ENCODE measurements at places on chromosomes 5 and 9.

DNA sequence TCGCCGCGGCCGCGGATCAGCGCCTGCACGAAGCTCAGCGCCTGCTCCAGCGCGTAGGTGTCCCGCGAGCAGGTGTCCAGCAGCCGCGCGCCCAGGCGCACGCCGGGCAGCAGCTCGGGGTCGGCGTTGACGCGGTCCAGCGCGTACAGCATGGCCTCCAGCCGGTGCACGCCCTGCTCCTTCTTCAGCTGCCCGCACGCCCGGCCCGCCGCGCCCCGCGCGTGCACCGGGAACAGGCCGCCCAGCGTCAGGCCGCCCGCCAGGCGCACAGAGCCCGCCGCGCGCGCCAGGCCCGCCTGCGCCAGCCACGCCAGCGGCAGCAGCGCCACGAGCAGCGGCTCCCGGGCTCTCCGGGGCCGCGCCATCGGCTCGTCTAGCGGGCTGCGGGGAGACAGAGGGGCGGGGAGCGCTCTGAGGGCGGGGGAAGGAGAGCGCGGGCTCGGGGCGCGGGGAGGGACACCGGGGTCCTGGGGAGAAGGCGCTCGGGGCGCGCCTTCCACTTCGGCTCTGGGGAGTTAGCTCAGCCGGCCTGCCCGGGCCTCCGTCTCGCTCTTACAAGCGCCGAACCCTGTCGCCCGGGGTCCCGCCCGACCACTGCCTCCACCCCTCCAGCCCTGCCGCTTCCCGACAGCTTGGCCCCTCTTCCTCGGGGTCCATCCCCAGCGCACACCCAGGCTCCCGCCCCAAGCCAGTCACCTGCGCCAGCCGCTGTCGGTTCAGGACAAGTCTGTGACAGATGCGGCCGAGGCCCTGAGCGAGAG is at the start of gene GRM6:
Gene GRM6, minus strand, starts transcription at position 741 of the 761 bp plus-strand sequence. Its CDS starts 376 bp downstream, at position 365.
- no peak for DNase-seq

GRCh38 chr5:127026166-127026565 is 4.2 kb downstream of the MARCHF3 start:
- DNase-seq, result no peak

GRCh38 chr9:91354881-91355280 is 6.8 kb downstream of the AUH start:
- DNase-seq, result no peak

- no peak for DNase-seq
Measured at GRCh38 chr5:137856916-137857862, 10.5 kb upstream of the MYOT start.

- no peak for DNase-seq
Measured at GRCh38 chr5:180287404-180287803, 4.5 kb downstream of the MAPK9 start.

DNA sequence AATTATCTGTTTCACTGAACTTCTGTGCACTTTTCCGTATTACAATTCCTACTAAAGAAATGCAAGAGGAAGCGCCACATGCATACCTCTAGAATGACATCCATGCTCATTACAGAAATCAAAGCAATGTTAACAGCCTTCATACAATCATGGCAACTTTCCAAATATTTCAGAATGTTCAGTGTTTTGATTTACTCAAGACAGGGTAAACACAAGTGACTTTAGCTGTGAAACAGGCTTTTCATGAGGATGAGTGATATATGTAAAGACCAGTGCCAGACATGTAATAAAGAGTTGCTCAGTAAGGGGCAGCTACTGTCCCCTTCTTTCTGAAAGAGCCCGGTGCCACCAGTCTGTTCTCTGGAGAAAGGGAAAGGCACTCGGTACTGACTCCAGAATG is 4.7 kb downstream of the BOD1 start:
- DNase-seq, result no peak

GRCh38 chr5:74927336-74927735 is 61.1 kb upstream of the FAM169A start:
- no peak for DNase-seq

DNA sequence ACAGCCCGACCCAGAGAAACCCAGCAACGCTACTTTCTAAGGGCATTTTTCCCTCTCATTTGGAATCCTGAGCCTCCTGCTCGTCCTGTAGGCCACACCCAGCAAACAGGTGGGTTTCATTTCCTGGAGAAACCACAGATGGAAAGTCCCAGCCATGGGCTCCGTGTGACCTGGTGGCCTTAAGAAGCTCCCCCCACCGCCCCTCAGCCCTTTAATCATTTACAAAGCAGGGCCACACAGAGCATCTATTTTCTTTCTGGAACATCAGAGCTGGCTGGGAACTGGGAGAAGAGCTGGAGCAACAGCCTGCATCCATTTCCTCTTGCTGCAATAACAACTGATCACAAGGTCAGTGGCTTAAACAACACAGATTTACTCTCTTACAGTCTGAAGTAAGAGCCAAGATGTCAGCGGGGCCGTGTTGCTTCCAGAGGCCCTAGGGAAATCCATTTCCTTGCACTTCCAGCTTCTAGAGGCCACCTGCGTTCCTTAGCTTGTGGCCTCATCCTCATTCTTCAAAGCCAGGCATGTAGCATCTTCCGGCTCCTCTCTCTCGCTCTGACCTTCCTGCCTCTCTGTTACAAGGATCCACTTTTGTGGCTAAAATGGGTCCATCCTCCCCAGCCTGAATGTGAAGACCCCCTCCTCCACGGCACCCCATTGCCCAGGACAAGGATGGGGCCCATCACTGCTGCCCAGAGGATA is 40.5 kb downstream of the C9orf50 start:
- no peak for DNase-seq

DNA sequence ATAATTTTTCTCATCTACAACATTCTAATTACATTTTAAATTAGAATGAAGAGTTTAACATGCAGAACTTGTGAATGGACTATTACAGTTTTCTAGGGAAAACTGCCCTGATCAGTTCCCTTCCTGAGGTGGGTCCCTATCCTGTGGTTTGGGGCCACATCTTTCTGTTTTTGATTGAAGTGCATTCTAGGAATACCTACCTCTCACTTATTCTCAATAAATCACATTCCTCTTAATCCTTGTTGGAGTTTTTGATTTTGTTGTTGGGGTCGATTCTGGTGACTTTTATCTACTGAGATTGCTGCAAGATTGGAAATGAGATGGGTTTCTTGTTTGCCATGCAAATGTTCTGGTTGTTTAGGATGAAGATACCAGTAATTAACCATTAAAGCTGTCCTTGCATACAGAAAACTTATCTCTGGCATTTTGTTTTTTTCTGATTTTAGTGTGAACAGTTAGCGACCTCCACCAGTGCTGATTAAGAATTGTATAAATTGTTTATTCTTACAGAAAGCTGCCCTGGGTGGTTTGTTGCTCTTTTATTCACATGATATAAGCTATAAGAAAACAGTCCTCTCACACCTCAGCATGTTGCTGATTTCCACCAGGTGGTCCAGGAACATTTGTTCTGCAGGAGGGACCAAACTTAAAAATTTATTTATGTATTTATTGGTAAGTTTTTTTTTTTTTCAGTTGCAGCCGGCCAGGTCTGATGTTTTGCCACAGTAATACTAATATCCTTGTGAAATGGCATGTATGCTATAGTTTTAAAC is 269.9 kb downstream of the FANCC start:
- DNase-seq, result no peak

DNA sequence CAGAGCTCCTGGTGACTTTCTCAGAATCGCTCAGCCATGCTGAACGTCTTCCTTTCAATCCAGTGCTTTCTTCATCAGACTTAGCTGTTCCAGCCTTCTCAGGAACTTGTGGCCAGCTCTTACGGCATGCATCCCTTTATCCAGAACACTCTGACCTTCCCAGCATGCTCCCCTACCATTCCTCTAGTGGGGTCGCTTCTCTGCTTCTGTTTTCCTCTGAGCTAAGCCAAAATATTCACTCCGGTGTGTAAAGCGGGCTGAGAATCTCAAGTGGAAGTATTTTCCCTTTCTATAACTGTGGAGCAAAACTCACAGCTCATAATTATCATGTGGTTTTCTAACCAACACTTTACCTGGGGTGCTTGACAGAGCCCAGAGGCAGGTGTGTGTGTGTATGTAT is 6.2 kb downstream of the DCANP1 start:
- no peak for DNase-seq

DNA sequence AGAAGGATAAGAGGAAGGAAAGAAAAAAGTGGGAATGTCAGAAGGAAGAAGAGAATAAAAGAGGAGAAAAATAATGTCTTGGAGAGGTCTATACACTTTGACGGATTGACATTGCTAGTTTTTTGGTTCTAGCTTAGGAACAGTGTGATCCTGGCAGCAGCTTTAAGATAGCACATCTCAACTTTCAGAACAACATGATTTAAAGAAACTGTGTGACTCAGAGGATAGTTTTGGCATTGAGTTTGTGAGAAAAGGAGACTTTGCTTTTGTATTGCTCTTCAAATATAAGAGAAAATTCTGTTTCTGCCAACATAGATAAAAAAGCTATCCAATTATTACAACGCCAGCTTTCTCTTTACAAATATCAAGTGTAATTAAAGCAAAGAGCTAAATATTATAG is 260.7 kb upstream of the ARRDC3 start:
- no peak for DNase-seq

DNA sequence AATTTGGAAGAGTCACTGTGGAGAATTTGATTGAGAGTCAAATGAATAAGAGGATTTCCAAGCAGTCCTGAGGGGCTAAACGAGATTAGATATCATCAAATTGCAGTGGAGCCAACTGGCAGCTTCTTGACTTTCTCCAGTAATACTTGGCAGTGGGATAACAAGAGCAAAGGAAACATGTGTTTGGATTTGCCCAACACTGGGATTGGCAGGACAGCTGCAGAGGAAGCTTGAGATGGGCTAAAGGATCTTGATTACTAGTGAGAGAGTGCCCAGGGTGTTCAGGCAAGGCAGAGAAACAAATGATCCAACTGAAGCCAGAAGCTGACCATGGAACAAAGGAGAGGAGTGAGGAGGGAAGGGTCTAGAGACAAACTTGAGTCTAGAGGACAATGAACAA is 356.0 kb upstream of the ISL1 start:
- DNase-seq, result no peak

DNA sequence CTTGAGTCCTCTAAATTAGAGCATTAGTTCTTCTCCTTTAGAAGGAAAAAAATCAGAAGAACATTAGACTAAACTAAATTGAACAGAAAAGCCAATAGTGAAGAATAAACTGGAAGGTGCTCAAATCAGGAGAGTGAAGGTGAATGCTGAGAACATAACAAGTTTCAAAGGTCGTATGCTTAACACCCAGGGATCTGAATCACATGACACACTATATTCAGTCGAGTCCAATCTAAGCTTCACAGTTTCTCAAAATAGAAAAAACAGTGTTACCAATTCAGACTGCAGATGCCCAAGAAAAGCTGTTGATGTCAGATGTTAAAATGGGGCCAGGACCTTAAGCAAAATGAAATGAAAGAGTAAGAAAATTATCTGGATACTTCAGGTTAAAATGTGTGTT is 614.5 kb downstream of the EFNA5 start:
- DNase-seq, result no peak

GRCh38 chr5:80676706-80677105 is 21.9 kb upstream of the DHFR start:
- DNase-seq, result no peak

DNA sequence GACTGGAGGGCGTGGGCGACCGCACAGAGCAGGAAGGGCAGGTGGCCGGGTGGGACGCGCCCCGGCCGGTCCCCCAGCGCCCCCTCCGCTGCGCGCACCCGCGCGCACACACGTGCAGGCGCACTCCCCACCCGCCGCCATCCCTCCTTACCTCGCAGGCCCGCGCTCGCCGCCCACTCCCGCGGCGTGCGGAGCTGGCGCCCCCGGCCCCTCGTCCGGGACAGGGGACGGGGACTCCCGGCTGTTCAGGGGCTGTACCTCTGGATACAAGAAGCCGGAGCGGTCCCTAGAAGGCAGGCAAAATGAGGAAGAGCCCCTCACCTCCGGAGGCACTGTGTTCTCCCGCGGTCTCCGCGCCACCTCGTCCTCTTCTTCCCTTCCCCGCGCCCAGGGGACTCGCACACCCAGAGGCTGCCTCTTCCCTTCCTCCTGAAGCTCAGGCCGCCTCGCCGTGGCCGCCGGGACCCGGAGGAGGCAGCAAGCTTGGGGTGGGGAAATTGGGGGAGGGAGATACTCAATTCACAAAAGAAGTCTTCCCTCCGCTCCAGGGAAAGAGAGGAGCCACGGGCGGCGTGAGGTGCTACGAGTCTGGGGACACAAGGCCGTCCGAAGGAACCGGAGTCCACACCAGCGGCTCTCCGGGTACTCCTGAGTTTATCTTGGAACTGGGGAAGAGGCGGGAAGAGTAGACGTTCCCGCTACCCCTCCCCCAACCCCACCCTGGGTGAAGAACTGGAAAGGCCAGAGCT is 1.4 kb upstream of the GABRB2 start:
- DNase-seq, result no peak

DNA sequence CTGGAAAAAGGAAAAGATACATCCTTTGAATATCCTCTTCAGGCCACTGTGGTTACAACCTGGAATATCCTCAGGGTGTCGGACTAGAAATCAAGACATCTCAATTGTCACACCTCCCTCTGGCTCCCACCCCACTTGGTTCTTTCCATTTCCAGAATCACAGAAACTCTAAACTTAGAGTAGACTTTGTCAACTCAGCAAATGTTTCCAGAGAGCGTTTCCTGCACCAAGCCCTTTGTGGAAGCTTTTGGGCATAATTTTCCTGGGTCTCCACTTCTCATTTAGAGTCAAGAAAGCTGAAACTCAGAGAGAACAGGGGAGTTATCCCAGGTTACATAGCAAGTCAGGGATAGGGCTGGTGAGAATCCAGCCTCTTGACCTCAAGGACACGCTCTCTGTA is 108.8 kb downstream of the ASTN2 start:
- DNase-seq, result no peak

GRCh38 chr5:137356127-137356526 is 143.0 kb downstream of the SPOCK1 start:
- no peak for DNase-seq

DNA sequence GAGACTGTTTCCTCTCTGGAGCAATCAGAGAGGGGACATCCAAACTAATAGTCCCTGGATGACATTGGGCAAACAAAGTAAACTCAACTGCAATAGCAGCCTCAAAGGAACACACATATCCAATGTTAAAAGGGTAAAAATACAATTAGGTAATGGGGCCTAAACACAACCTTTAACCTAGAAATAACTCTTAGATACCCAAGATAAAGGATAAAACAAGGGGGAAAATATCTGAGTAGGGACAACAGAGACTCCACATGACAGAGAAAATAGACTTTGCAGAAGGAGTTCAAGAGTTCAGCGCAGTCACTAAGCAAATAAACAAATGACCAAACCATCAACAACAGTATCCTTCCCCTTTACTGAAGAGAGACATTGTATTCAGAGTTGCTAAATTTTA is 149.3 kb downstream of the FBXO4 start:
- no peak for DNase-seq

GRCh38 chr5:113266227-113266912 is 168.4 kb downstream of the TSSK1B start:
- DNase-seq, result no peak

Data from T-helper 1 cell (primary cell).